ENCODE measurements at places on chromosomes 7 and 10. TPM values are rescaled to one million over a fixed set of nuclear protein-coding genes. Genes with fewer than 3 reads are reported as not detected.

Gene PARD3
- 34.1 TPM for total RNA-seq

Gene C10orf105
- total RNA-seq, result 0.32 TPM

Gene PIK3CG
- 14.9 TPM for total RNA-seq

Gene DLG5
- 18.7 TPM for total RNA-seq

Gene ERVW-1
- total RNA-seq, result not detected

Gene CXCL12
- 73.8 TPM for total RNA-seq

Gene MYL10
- not detected for total RNA-seq

Gene GJC3
- total RNA-seq, result not detected

Gene HTR7
- total RNA-seq, result 0.32 TPM

GRCh38 chr10:5683065-5683464, 1.6 kb upstream of the TASOR2 start:
- no peak overlapping the region for H3K27ac ChIP-seq
- peaks cover under 1% of the 10 kb centered on the region for H3K27me3 ChIP-seq
- H3K4me3 ChIP-seq, result no peak overlapping the region
- peaks cover 25% of the 10 kb centered on the region for H3K4me1 ChIP-seq
- no peak for DNase-seq
- no peaks in the 10 kb centered on the region for H3K36me3 ChIP-seq

DNA sequence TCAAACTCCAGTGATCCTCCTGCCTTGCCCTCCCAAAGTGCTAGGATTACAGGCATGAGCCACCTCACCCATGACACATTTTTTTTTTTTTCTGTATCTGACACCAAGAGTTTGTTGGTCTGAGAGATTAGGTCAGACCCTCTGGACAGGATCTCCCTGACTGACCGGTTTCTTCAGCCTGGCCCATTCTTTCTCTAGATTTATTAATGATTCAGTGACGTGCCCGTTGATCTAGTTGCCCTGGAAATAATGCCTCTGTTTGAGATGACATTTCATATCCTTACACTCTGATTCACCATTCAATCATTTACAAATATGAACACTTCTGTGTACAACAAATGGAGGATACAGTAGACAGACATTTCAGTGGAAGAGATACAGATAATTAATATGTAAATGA, 1.4 kb upstream of the ZNF212 start:
- peaks cover 21% of the 10 kb centered on the region for H3K4me1 ChIP-seq
- H3K4me3 ChIP-seq, result no peak overlapping the region
- no peak overlapping the region for H3K27ac ChIP-seq

- no peaks in the 10 kb centered on the region for H3K36me3 ChIP-seq
- no peak for DNase-seq
- no peak overlapping the region for H3K27ac ChIP-seq
- H3K4me3 ChIP-seq, result no peak overlapping the region
- H3K27me3 ChIP-seq, result no peaks in the 10 kb centered on the region
- H3K4me1 ChIP-seq, result no peaks in the 10 kb centered on the region
Observed at GRCh38 chr7:96041171-96041570, 268.8 kb downstream of the DYNC1I1 start.

GRCh38 chr10:110571093-110571743, 3.7 kb downstream of the SMC3 start:
- H3K4me1 ChIP-seq, result peaks cover 43% of the 10 kb centered on the region
- no peak overlapping the region for H3K27ac ChIP-seq
- no peak for DNase-seq
- H3K4me3 ChIP-seq, result no peak overlapping the region

DNA sequence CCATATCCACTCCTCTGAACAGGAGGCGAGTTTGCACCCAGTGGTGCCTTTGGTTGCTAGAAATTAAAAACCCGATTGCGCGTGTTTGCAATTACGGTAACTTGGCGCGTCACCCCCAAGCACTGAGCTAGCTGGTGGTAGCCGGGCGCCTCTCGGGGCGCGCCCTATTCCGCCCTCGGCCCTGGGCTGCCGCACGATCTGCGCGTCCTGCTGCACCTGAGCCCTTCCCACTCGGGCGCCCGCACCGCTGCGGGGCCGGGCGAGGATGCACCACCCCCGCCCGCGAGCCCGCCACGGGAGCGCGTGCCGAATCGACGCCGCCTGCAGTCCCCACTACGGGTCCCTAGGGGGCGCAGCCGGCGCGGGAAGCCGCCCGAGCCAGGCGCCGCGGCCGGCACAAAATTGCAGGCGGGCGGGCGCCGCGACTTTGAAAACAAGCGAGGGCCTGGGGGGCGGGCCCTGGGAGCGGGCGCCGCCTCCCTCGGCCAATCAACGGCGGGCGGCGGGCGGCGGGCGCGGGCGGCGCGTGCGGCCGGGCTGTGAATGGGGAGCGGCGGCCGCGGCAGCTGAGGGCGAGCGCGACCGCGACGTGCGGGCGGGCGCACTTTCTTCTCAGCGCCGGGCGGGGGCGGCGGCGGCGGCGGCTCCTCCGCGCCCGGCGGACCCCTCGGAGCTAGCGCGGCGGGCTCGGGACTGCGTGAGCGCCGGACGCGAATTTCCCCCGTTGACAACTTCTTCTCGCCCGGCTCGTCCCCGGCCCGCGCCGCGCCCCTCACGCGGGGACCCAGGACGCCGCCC, at the start of gene SDK1:
SDK1 (plus strand) TSS at position 602 of the 798 bp plus-strand sequence. CDS start 335 bp downstream, outside the sequence.
- no peak within 1 kb of the TSS for H3K27ac ChIP-seq
- H3K4me3 ChIP-seq, result peak within 1 kb of the TSS; percentile 61
- peak; percentile 93 for DNase-seq

DNA sequence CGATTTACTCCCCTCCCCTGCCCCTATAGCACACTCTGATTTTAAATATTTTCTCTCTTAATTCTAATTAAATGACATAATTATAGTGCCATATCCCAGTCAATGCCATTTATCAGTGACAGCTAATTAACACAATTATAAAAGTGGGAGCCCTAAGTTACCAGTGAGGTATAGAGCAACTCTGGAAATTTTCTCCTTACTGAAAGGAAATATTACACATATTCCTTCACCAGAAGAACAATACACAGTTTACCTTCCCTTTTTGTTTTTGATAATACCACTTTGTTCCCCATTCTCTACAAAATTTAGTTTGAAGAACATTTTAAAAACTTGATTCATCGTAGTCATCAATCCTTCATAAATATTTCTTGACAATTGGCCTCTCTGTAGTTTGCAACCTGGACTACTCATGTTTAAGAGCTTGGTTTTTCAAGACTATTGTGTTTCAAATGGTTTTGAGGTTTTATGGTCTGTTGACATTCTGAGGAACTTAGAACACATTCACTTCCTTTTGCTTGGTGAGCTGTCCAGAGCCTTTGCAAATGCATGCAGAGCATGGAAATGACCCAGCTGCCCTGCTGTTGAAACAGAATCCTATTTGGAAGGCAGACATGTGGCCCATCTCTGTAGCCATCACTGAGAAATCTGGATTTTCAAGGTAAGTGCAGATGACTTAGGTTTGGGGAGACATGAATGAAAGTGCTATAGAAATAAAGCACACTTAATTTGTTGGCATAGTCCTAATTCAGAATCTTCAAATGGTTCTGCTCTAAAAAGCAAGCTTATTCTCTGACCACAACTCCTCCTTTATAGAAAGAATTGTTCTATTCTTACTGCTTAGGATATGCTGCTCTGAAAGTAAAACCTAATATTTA, at the start of gene GPR141:
GPR141 (plus strand) TSS at position 521 of the 875 bp plus-strand sequence. CDS start 56,628 bp downstream, outside the sequence.
- H3K27me3 ChIP-seq, result no peaks in the 10 kb centered on the region
- no peaks in the 10 kb centered on the region for H3K36me3 ChIP-seq
- DNase-seq, result no peak
- H3K4me1 ChIP-seq, result peaks cover 13% of the 10 kb centered on the region

DNA sequence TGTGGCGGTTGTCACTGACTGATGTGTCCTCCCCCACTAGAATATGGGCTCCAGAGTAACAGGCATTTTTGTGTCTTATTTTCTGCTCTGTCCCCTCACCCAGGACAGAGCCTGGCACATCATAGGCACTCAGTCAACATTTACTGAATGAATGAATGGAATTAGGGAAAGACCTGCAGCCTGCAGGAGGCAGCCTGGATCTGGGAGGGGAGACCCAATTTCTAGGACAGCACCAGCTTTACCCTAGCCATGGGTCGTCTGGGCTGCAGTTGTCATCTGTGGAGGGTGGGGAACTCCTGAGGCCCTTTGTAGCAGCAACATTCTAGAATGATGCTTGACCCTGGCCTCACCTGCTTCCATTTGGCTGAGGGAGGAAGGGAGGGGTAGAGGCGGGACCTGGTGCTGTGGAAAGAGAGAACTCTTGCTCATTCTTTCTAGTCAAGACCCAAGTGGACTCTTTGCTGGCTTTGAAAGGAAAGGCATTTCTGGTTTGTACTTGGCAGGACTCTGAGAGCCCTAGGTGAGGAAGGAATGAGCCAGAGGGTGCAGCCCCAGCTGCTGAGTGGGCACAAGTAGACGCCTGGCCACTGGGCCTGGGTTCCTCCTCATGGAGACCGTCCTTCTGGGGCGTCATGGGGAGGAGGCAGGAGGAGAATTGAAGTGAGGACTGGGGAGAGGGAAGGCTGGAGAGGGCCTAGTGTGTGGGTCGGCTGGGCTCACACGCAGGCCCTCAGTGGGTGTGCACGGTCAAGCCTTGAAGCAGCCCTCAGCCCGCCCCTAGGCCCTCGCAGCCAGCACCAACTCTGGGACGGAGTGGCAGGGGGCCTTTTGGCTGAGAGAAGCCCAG, 8.9 kb downstream of the FGF8 start:
- H3K27ac ChIP-seq, result no peak overlapping the region
- H3K4me3 ChIP-seq, result no peak overlapping the region
- H3K27me3 ChIP-seq, result peaks cover 49% of the 10 kb centered on the region
- no peaks in the 10 kb centered on the region for H3K36me3 ChIP-seq
- H3K4me1 ChIP-seq, result no peaks in the 10 kb centered on the region

- H3K4me1 ChIP-seq, result peaks cover 11% of the 10 kb centered on the region
- H3K4me3 ChIP-seq, result no peak overlapping the region
- H3K27me3 ChIP-seq, result no peaks in the 10 kb centered on the region
- H3K36me3 ChIP-seq, result no peaks in the 10 kb centered on the region
Observed at GRCh38 chr10:22133749-22134624, 83.8 kb downstream of the EBLN1 start.

DNA sequence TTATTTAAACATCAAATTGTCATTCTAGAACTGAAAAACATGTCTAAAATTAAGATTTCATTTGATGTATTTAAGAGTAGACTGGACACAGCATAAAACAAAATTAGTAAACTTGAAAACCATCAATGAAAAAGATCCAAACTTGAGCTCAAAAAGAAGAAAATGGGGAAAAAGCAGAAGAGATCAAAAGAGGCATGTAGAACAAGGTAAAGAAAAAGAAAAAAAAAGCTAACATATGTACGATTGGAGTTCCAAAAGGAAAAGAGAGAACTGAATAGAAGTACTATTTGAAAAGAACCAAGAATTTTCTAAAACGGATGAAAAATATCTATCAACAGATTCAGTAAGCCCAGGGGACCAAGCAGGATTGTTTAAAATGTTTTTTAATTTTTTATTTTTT, 3.6 kb downstream of the FBXL13 start:
- H3K27ac ChIP-seq, result no peak overlapping the region
- no peak for DNase-seq
- peaks cover 10% of the 10 kb centered on the region for H3K4me1 ChIP-seq
- no peaks in the 10 kb centered on the region for H3K36me3 ChIP-seq
- no peaks in the 10 kb centered on the region for H3K27me3 ChIP-seq

GRCh38 chr7:149071641-149072437, 18.7 kb downstream of the ZNF786 start:
- no peak for DNase-seq
- H3K4me3 ChIP-seq, result no peak overlapping the region
- peak overlapping the region; percentile 31 for H3K27ac ChIP-seq
- no peaks in the 10 kb centered on the region for H3K27me3 ChIP-seq

DNA sequence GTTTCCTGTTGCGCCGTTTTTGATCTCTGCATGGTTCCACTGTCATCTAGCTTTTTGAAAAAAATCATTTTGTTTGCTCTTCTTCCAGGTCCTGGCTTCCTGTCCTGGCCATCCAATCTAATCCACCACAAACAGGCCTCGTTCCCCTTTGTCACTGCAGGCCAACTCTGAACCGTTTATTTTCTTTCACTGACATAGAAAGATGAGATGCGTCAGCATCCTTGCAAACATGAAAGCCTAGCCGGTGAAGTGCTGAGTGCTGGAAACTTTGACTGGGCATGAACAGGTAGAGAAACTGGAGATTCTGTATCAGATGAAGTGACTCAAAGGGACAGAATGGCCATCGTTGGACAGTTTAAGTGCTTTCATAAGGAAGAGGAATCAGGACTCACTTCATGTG, 1247.8 kb downstream of the TYW1 start:
- H3K4me3 ChIP-seq, result no peak overlapping the region
- DNase-seq, result no peak
- H3K4me1 ChIP-seq, result no peaks in the 10 kb centered on the region
- H3K27ac ChIP-seq, result no peak overlapping the region
